ENCODE measurements at places on chromosomes 6 and 20. TPM values are rescaled to one million over a fixed set of nuclear protein-coding genes. Genes with fewer than 3 reads are reported as not detected.
A peak's percentile ranks its signal among the peaks of the same experiment; 100 is the strongest.

The ANGPT4 gene
- not detected for polyA plus RNA-seq

GRCh38 chr6:78995346-78995745 is 82.7 kb downstream of the PHIP start:
- peak; percentile 6 for DNase-seq

The AGER gene
- polyA plus RNA-seq, result 0.78 TPM

The GJA10 gene
- polyA plus RNA-seq, result not detected

The FAM135A gene
- 5.5 TPM for polyA plus RNA-seq

- peak; percentile 6 for DNase-seq
Measured at GRCh38 chr6:47804821-47805220, 23.0 kb downstream of the OPN5 start.

- DNase-seq, result no peak
Measured at GRCh38 chr6:129329678-129330077, 380.3 kb downstream of the ARHGAP18 start.

DNA sequence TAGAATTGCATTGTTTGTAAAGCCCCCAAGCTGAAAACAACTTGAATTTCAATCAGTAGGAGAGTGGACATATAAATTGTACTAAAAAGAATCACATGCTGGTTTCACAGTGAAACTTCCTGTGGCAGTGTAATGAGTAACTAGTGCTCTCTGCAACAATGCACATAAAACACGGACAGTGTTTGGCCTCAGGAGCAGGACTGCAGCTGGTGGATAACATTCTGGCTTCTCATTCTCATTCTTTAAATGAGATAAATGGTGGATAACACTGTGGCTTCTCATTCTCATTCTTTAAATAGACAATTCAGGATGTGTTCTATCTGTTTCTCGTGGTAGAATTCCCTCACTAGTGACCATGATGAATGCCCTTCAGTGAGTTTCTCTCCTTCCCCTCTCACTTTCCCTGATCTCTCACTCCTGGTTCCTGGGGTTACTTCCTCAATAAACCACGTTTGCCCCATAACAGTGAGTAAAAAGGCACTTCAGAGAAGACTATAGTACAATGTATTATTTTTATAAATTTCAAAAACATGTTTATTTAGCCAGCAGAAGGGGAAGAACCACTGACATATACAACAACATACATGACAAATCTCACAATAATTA is 59.9 kb downstream of the SLC22A2 start:
- DNase-seq, result peak; percentile 51

The CLPSL1 gene
- polyA plus RNA-seq, result not detected

DNA sequence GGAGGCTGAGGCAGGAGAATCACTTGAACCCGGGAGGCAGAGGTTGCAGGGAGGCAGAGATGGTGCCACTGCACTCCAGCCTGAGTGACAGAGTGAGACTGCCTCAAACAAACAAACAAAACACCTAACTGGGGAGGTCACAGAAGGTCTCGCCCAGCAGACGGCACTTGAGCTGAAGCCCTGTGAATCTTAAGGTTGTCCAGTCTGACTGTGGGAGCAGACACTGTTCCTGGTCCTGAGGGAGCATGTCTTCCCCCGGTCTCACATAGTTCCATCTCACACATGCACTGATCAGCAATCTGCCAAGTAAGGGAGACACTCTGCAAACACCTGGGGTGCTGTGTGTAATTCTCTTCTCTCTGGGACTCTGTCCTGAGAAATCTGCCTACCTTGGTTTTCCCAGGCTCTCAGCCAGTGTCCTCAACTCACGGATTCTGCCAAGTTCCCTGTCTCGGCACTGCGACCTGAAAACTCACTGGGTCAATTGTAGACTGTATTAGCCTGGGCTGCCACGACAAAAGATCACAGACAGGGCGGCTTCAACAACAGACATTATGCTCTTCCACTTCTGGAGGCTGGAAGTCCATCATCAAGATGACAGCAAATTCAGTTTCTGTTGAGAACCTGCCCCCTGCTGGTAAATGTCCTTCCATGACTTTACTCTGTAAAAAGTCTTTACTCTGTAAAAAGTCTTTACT is 94.3 kb downstream of the JPH2 start:
- DNase-seq, result peak; percentile 74

Measured in fibroblast of lung (primary cell).